Peyer's patch (tissue), 4 donors: ENCODE measurements at places on chromosomes 4 and X.
A peak's percentile ranks its signal among the peaks of the same experiment; 100 is the strongest.

DNA sequence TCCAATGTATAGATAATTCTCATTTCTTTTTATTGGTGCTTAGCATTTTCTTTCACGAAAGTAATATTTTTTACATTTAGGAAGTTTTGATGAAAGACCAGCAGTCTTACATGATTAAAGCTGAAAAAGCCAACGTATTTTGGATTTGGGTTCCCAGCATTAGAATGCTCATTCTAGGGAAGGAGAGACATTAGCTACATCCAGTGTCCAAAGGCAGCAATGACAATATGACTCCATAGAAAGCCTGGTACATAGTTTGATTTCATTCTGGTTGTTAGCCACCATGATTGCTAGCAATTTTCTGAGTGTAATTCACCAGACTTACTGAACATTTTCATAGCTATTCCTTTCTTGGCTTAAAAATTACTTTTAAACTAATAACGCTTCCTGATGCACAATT lies 1397.5 kb downstream of the PCDH7 start:
- H3K4me3 ChIP-seq: no peak overlapping the region
- no peaks in the 10 kb centered on the region for H3K36me3 ChIP-seq
- H3K27ac ChIP-seq: no peak overlapping the region
- no peaks in the 10 kb centered on the region for H3K4me1 ChIP-seq
- no peaks in the 10 kb centered on the region for H3K27me3 ChIP-seq

- DNase-seq: no peak
- no peak overlapping the region for H3K4me3 ChIP-seq
- H3K36me3 ChIP-seq: no peaks in the 10 kb centered on the region
- no peak overlapping the region for H3K27ac ChIP-seq
These were observed 123.3 kb upstream of the RAI2 start for GRCh38 chrX:17984415-17984814.

DNA sequence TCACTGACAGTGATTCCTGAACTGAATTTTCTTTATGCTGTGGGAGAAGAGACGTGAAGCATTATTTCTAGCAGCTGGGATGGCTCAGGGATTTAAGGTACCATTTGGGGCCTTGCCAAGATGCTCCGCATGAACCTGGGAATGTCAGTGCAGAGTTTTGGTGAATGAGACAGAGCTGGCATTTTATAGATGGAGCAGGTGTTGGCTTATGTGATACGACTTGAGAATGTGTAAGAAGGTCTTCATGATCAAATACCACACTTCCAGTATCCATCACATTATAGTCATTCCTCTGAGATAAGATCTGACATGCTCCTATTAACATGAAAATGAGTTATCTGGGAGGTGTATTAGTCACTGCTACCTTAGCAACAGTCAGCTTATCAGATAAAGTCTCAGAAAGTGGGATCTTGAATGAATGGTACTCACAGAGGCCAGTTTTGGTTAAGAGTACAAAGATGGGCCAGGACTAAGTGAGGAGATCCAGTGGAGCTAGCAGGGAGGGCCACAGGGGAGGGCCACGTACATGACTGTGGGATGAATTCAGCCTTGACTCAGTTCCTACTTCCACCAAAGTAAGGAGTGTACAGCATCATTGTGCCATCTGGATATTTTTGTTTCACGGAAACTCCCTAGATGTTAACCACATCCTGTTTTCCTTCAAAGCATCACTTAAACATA lies 116.7 kb downstream of the SPCS3 start:
- DNase-seq: no peak
- H3K27me3 ChIP-seq: no peaks in the 10 kb centered on the region
- H3K27ac ChIP-seq: no peak overlapping the region

- H3K36me3 ChIP-seq: no peaks in the 10 kb centered on the region
- DNase-seq: no peak
- no peak overlapping the region for H3K4me3 ChIP-seq
- H3K27me3 ChIP-seq: no peaks in the 10 kb centered on the region
- H3K4me1 ChIP-seq: no peaks in the 10 kb centered on the region
- no peak overlapping the region for H3K27ac ChIP-seq
These were observed 192.2 kb upstream of the HS3ST1 start for GRCh38 chr4:11620861-11621260.

DNA sequence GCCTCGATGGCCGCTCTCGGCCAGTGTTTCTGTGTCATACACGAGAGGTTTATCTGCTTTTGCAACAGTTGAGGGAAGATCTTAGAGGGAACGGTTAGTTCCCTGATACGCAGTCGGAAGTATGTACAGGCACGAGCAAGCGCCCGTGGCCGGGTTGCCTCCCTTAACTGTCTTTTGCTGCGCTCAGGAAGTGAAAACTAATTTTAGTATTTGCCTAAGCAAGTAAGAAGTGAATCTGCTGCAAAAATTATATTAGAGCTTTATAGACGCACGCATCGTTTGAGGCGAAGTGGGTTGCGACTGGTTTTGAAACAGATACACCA lies 695 bp downstream of the MTM1 start:
- no peaks in the 10 kb centered on the region for H3K27me3 ChIP-seq
- H3K4me1 ChIP-seq: no peaks in the 10 kb centered on the region
- peak overlapping the region; percentile 95 for H3K27ac ChIP-seq
- DNase-seq: peak; percentile 64
- H3K4me3 ChIP-seq: peak overlapping the region; percentile 86
- no peaks in the 10 kb centered on the region for H3K36me3 ChIP-seq

GRCh38 chrX:110321670-110322069 lies 3.8 kb upstream of the AMMECR1 start:
- H3K4me1 ChIP-seq: no peaks in the 10 kb centered on the region
- no peak overlapping the region for H3K27ac ChIP-seq
- no peaks in the 10 kb centered on the region for H3K36me3 ChIP-seq
- no peaks in the 10 kb centered on the region for H3K27me3 ChIP-seq
- H3K4me3 ChIP-seq: no peak overlapping the region

DNA sequence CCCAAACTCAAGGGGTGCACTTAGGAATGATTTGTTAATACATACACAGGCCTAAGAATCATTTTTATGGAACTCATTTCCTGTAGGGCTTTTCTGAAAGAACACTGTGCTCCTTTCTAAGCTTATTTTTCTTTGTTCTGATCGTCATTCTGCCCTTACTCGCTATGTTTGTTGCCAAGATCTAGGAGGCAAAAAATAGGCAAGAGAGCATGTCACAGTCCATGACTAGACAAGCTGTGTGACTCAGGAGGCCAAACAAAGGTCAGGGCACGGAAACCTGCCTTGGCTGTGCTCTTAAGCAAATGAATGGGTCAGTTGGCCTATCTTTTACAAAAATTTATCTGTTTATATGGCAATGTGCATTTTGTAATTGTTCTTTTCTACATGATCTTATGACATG lies 42.5 kb upstream of the C1GALT1C1 start:
- H3K27me3 ChIP-seq: no peaks in the 10 kb centered on the region
- H3K36me3 ChIP-seq: no peaks in the 10 kb centered on the region
- no peak for DNase-seq
- H3K4me3 ChIP-seq: no peak overlapping the region

GRCh38 chrX:134761788-134762187 lies 103.5 kb upstream of the PLAC1 start:
- H3K4me3 ChIP-seq: no peak overlapping the region
- no peaks in the 10 kb centered on the region for H3K27me3 ChIP-seq
- H3K36me3 ChIP-seq: no peaks in the 10 kb centered on the region
- no peaks in the 10 kb centered on the region for H3K4me1 ChIP-seq

- no peak for DNase-seq
- no peaks in the 10 kb centered on the region for H3K27me3 ChIP-seq
- H3K4me1 ChIP-seq: no peaks in the 10 kb centered on the region
- H3K27ac ChIP-seq: no peak overlapping the region
These were observed 7.9 kb downstream of the UVSSA start for GRCh38 chr4:1354983-1355275.
